ENCODE measurements at places on chromosomes 5 and 9. TPM values are rescaled to one million over a fixed set of nuclear protein-coding genes. Genes with fewer than 3 reads are reported as not detected.

The NUTM2G gene
- total RNA-seq: not detected

The C9 gene
- total RNA-seq: 0.36 TPM

The SPRY4 gene
- total RNA-seq: 5.4 TPM

The SUSD3 gene
- total RNA-seq: 0.36 TPM

The C5 gene
- 5.1 TPM for total RNA-seq

The IFNB1 gene
- total RNA-seq: not detected

Data from osteoblast (primary cell).